ENCODE measurements at places on chromosomes 6 and 20.

DNA sequence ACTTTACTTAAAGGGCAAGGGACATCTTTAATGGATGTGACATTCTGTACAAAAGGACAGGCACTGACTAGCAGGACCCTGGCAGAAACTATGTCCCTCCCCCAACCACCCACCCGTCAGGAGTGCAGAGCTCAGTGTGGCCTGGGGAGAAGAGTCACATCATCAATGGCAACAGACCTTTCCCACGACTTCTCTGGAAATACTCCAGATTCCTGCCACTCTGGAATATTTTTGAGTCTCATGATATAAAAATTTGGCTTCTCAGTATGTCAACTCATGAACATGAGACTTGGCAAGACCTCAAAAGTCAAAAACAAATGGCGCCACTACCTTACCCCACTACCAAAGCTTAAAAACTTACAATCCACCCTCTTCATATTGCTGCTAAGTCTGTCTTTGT lies 118.3 kb downstream of the SLC23A2 start:
- no peak for DNase-seq

DNA sequence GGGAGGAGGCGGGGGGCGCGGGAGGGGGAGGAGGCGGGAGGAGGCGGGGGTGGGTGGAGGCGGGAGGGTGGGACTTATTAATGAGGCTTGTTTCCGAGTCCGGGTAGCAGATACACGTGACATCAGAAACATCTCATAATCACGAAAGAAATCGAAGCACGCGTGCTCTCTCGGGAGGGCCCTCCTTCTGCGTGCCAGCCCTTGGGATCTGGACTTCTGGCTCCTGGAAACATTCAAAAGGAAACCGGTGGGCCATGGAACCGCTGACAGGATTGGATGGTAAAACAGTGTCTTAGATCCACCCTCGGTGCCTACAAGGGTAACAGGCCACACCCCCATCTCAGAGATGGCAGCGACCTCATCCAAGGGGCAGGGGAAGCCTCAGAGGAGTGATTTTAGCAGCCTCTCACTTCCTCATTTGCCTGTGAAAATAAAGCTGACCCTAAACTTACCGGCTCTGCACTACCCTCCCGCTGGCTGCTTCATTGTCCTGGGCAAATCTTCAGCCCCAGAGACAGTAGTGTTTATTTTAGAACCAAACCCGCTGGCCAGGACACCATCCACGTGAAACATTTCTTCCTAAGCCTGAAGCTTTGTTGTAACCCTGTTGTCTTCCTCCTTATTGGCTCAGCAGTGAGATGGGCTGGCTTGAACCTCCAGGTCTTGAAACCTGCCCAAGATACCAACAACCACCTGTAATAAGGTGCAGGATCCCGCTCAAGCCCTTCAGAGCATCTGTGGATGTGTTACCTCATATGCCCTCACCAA lies 97.5 kb downstream of the PSMG4 start:
- no peak for DNase-seq

- no peak for DNase-seq
Observed at GRCh38 chr20:34311118-34312023, 8.2 kb upstream of the AHCY start.

DNA sequence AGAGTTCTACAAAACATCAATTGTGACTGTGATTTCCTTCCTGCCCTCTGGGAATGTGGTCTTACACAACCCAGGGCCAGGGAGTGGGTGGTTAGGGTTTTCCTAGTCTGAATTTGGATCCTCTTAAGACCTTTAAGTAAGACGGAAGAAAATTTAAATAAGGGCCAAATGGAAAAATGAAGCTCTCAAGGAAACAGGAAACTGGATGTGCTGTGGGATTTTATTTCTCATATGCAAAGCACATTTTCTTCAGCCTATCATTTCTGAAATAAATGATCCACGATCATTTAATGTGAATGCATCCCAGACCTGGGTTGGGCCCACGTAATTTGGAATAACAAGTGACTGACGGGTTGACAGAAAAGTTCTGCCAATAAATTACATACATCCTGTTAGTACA lies 243.6 kb downstream of the CLIC5 start:
- no peak for DNase-seq

DNA sequence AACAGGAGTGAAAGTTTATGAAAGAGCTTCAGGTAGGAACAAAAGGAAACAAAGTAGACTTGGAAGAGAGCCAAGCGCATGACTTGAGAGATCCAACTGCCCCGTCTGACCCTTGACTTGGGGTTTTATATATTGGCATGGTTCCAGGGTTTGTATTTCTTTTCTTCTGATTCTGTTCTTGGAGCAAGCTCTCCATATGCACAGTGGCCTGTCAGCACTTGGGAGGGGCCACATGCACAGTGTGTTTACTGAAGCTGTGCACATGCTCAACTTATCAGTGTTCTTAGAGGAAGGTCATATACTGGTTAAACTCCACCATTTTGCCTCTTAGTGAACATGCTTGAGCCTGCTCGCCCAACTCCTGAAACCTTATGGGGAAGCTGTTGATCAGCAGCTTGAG lies 953.7 kb downstream of the TFAP2A start:
- DNase-seq, result no peak

GRCh38 chr6:138981416-138981815 lies 6.6 kb downstream of the REPS1 start:
- no peak for DNase-seq

- no peak for DNase-seq
Observed at GRCh38 chr6:63097222-63097621, 114.0 kb upstream of the FKBP1C start.
